Activated T-cell treated with anti-CD3 and anti-CD28 coated beads, Interleukin-2, amount 50 U/mL, for 72 hours (primary cell): ENCODE measurements at places on chromosomes 5 and 9.
A peak's percentile ranks its signal among the peaks of the same experiment; 100 is the strongest.

GRCh38 chr9:32698706-32699277 lies 63.3 kb upstream of the TAF1L start:
- H3K36me3 ChIP-seq = no peaks in the 10 kb centered on the region
- no peak for DNase-seq
- no peaks in the 10 kb centered on the region for H3K4me1 ChIP-seq
- no peak overlapping the region for H3K27ac ChIP-seq
- H3K4me3 ChIP-seq = no peak overlapping the region

DNA sequence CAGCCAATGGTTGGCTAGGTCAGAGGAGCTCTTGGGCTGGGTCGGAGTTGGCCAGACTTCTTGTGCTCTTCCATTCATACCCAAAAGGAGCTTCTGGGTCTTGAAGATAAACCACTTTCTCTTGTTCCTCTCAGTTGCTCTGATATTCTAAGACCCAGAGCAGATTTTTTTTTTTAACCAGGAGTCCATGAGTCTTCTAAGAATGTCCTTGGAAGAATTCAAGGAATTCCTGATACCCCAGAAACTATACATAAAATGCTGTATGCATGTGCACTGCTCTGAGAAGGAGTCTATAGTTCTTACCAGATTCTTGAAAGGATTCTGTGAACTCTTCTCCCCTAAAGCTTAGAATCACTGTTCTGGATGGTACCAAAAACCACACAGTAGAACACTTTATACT lies 9.9 kb upstream of the PALM2AKAP2 start:
- no peak overlapping the region for H3K4me3 ChIP-seq
- peaks cover 31% of the 10 kb centered on the region for H3K27me3 ChIP-seq
- H3K36me3 ChIP-seq = no peaks in the 10 kb centered on the region
- H3K4me1 ChIP-seq = no peaks in the 10 kb centered on the region
- H3K27ac ChIP-seq = no peak overlapping the region
- no peak for DNase-seq

GRCh38 chr9:101510459-101510858 lies 23.2 kb upstream of the RNF20 start:
- H3K4me1 ChIP-seq = no peaks in the 10 kb centered on the region
- H3K27me3 ChIP-seq = peaks cover 34% of the 10 kb centered on the region
- peak; percentile 42 for DNase-seq
- H3K4me3 ChIP-seq = peak overlapping the region; percentile 36
- H3K36me3 ChIP-seq = no peaks in the 10 kb centered on the region

DNA sequence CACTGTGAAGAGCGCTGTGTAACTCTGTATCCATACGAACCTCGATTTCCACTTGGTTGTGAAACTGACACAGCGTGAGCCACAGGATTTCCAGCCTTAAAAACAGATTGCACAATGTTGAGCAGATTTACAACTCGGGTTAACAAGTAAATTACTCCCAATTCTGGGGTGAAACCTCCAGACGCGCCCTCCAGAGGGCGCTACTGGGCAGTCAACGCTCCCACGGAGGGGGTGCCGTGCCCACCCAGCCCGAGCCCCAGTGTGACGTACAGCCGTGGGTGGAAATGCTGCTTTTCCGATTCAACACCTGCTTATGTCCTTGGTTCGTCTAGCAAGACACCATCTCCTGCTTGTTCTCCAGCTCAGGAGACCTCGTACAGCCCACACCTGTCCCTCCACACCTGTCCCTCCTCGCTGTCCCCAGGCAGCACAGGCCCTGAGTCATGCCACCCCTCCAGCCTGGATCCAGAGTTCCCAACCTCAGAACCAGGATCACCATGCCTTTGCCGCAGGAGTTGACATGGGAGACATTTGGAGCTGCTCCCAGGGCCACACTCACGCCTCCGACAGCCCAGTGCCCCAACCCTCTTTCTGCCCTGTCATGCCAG lies 34.4 kb upstream of the SLC6A3 start:
- no peak overlapping the region for H3K4me3 ChIP-seq
- H3K36me3 ChIP-seq = peaks cover 3% of the 10 kb centered on the region
- H3K4me1 ChIP-seq = peaks cover 8% of the 10 kb centered on the region
- DNase-seq = peak; percentile 52
- H3K27ac ChIP-seq = no peak overlapping the region
- H3K27me3 ChIP-seq = no peaks in the 10 kb centered on the region

GRCh38 chr5:142823126-142823525 lies 52.9 kb downstream of the ARHGAP26 start:
- no peak overlapping the region for H3K4me3 ChIP-seq
- no peak for DNase-seq
- H3K36me3 ChIP-seq = peaks cover 1% of the 10 kb centered on the region
- no peaks in the 10 kb centered on the region for H3K27me3 ChIP-seq
- no peak overlapping the region for H3K27ac ChIP-seq
- H3K4me1 ChIP-seq = peaks cover 90% of the 10 kb centered on the region

DNA sequence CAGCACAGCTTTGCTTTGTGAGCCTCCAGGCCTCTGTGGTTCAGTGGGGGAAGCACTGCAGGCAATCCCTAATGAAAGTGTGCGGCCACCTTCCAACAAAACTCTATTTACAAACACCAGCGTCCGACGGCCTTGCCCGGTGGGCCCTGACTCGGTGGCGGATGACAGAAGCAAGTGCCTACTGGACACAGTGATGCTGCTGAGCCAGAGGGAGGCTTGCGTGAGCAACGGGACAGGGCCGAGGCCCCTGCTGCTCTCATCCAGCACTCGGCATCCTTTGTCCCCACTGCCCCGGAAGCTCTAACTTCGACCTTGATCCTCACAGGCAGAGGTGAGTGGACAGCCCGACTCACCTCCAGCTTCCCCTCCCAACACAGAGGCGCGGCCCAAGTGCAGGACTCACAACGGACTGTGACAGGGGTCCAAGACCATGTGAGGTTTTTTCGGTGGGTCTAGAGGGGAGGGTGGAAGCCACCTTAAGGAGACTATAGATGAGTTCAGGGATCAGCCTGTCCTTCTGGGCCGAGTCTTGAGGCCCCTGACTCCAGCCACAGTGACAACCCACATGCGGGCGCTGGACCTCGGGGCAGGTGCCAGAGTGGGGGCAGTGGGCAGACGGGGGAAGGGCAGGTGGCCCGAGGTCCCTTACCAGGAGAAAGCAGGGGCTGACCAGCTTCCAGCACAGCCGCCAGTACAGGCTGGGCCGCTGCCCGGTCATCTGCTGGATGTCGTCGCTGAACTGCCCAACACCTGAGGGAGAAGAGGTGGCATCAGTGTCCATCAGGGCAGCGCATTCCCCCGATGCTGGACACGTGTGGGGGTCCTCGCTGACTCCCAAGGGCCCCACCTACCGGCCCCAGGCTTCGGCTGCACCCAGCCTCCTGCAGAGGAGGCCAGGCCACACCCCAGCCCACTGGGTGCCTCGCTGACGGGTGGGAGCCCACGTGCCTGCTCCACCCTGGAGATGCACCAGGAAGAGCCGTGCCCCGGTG lies 39.4 kb downstream of the SLC6A3 start:
- H3K4me1 ChIP-seq = no peaks in the 10 kb centered on the region
- no peak overlapping the region for H3K4me3 ChIP-seq
- peaks cover 20% of the 10 kb centered on the region for H3K27me3 ChIP-seq
- no peak overlapping the region for H3K27ac ChIP-seq
- no peak for DNase-seq
- H3K36me3 ChIP-seq = no peaks in the 10 kb centered on the region

DNA sequence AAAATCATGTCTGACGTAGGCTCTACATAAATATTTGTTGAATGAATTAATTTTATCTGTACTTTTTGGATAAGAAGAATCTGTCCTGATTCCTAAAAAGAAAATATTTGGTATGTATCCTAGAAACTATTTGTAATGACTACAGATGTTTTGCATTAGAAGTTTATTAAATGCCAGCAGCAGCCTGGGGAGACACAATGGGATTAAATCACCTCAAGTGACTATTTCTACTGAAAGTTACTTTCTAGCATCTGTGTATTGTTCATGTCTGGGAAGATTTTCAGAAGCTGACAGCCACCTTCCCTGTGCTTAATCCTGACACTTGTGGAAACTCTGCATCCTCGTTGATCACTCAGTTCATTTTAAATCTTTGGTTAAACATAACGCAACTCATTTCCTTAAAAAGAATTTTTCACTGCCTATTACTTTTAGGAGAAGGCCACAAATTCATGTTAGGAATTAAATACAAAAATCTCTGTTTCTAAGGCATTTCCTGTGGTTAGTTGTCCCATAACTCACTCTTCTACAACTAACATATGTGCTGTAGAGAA lies 209.3 kb upstream of the PPP1R2B start:
- no peaks in the 10 kb centered on the region for H3K4me1 ChIP-seq
- H3K27me3 ChIP-seq = peaks cover 18% of the 10 kb centered on the region
- no peak overlapping the region for H3K27ac ChIP-seq
- DNase-seq = no peak
- no peak overlapping the region for H3K4me3 ChIP-seq
- no peaks in the 10 kb centered on the region for H3K36me3 ChIP-seq
